DMS153 (cell line): ENCODE measurements at places on chromosomes 3 and 15.

DNA sequence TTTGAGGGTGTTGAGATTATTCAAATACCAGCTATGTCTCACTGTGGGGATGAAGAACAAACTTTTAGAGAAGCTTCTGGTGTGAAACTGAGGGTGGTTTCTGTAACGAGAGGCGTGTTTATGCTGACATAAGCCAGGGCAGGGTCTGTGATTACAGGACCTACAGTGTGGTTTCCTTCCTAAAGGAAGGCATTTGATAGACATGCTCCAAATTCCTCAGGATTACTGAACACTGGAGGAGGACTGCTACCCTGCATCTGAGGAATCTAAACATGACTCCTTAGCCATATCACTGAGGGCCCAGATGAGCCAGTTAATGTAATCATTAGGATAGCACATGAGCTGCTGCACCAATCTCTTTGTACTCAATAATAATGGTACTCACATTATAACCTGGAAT is 328.4 kb upstream of the UMPS start:
- no peak for DNase-seq

- peak; percentile 4 for DNase-seq
Observed at GRCh38 chr15:75307778-75308390, 25.2 kb downstream of the GOLGA6D start.

- no peak for DNase-seq
Observed at GRCh38 chr15:90859234-90860131, 8.9 kb upstream of the FURIN start.

DNA sequence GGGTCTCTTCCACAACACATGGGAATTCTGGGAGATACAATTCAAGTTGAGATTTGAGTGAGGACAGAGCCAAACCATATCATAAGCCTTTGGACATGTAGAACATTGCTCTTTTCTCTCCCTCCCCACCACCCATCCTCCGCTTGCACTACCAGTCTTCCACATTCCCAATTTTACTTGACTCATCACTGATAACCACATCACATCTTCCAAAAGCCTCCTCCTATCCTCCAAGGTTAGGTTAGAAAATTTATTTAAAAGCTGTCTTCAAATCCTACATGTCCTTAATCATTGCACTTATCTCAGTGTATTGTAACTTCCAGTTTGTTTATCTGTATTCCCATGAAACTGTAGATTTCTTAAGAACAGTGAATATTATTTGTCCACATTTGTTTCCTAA is 10.4 kb downstream of the ZBED2 start:
- no peak for DNase-seq

GRCh38 chr15:92907896-92908712 is 8.0 kb downstream of the CHD2 start:
- no peak for DNase-seq

- DNase-seq, result no peak
Observed at GRCh38 chr3:175118382-175118941, 259.3 kb downstream of the NAALADL2 start.

DNA sequence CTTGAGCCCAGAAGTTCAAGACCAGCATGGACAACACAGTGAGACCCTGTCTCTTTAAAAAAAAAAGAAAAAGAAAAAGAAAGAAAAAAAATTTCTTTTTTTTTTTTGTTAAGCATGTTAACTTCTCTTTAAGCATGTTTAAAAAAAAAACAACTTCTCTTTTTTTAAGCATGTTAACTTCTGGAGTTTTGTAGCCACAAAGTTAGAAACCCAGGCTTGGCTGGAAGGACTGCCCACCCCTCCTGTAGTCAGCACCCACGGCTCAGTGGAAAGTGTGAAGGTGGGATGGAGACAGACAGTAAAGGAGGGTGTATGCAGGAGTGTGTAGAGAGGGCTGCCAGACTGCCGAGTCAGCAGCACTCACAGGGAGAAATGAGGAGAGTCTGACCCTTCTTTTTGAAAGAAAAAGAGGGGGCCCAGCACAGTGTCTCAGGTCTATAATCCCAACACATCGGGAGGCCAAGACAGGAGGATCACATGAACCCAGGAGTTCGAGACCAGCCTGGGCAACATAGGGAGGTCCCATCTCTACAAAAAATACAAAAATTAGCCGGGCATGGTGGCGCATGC is 33.2 kb downstream of the GOLGA8S start:
- no peak for DNase-seq

DNA sequence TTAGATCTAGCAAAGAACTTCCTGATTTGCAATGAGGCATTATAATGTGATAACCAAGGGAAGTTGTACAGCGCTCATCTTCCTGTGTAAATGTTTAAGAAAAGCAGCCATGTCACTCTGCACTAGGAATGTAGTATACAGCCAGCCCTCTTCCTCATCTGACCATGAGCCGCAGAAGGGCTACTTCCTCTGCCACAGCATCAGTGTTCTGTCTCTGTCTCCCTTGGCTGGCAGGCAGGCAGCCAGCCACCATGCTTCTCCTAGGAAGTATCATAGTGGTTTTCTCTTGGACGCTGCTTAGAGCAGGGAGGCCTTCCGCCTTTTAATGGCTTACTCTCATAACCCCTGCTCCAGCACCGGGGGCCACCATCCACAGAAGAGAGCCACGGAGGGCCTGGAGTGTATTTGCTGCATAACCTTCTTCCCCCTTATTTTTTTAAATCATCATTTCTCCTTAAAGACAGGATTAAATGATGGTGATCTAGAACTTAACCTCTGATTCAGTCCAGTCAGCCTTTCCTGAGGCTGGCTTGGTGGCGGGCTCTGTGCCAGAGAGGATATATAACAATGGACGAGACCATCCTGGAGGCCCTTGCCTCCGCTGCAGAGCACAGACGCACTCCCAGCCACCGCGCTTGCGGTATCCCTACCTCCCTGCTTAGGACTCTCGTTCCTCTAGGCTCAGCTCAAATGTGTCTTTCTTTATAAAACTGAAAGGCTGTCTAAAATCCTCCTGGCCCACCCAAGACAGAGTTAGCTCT is 57.3 kb upstream of the PLXNA1 start:
- DNase-seq, result no peak

DNA sequence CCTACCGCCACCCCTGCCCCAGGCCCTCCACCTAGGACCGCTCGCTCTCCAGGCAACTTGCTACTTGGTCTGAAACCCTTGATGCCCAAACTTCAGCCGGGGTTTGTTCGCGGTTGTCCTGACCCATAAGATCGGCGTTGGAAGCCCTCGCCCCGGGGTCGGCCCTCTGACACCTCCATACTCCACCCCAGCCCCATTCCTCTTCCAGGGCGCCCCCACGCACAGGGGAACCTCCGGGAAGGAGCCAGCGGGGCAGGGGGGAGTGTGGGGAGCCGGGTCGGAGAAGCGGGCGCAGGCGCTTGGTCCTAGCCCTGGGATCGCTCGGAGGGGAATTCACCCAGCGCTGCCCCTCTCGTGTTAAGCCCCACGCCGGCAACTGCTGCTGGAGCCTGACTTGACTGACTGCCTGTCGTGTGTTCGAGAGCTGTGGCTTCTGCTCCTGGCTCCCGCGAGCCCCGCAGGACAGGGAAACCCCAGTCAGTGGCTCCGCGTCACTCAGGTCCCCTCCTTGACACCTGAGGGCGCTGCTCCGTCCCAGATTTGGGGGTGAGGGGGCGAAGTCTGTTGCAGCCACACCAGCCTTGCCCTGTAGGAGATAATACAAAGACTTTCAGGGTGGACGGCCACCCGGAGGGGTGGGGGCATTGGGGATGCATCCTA is 675 bp downstream of the RYR3 start:
- no peak for DNase-seq
